Fibroblast of skin of scalp (primary cell): ENCODE measurements at places on chromosomes 13 and 19.

GRCh38 chr13:71979616-71980015 lies 112.6 kb upstream of the DACH1 start:
- DNase-seq = no peak

GRCh38 chr13:23202383-23202782 lies 21.6 kb downstream of the SGCG start:
- DNase-seq = peak; percentile 24

- no peak for DNase-seq
These were observed 10.3 kb downstream of the CYP2B6 start for GRCh38 chr19:41001243-41001971.

- peak; percentile 46 for DNase-seq
These were observed 599 bp upstream of the ARHGEF7 start for GRCh38 chr13:111114362-111115060.

DNA sequence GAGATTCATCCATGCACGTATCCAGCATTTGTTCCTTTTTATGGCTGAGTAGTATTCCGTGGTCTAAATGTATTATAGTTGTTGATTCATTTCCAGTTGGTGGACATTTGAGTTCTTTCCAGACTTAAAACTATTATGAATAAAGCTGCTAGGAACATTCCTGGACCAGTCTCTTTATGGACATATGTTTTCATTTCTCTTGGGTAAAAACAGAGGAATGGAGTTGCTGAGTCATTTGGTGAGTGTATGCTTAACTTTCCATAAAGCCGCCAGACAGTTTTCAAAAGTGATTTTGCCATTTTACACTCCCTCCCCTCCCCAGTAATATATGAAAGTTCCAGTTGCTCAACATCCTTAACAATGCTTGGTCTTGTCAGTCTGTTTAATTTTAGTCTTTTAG lies 116.4 kb downstream of the TSHZ3 start:
- peak; percentile 96 for DNase-seq

GRCh38 chr13:55566779-55567178 lies 1573.9 kb upstream of the PRR20A start:
- no peak for DNase-seq
